ENCODE measurements at places on chromosomes 12 and 14.
A peak's percentile ranks its signal among the peaks of the same experiment; 100 is the strongest.

DNA sequence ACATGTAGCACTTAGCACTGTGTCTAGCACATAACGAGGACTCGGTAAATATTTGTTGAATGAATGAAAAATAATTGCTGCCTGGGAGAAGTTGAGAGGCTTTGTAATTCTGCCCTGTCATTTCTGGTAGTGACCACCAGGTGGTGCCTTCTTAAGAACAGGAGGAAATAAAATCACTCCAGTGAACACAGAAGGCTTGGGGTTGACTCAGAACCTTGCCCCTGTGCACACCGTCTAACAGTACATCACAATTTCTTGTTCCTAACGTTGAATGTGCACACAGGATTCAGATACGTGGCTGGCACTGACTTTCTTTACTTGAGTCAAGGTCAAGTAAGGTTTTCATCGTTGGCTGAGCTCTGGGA lies 91.8 kb downstream of the RGS6 start:
- DNase-seq, result peak; percentile 9

DNA sequence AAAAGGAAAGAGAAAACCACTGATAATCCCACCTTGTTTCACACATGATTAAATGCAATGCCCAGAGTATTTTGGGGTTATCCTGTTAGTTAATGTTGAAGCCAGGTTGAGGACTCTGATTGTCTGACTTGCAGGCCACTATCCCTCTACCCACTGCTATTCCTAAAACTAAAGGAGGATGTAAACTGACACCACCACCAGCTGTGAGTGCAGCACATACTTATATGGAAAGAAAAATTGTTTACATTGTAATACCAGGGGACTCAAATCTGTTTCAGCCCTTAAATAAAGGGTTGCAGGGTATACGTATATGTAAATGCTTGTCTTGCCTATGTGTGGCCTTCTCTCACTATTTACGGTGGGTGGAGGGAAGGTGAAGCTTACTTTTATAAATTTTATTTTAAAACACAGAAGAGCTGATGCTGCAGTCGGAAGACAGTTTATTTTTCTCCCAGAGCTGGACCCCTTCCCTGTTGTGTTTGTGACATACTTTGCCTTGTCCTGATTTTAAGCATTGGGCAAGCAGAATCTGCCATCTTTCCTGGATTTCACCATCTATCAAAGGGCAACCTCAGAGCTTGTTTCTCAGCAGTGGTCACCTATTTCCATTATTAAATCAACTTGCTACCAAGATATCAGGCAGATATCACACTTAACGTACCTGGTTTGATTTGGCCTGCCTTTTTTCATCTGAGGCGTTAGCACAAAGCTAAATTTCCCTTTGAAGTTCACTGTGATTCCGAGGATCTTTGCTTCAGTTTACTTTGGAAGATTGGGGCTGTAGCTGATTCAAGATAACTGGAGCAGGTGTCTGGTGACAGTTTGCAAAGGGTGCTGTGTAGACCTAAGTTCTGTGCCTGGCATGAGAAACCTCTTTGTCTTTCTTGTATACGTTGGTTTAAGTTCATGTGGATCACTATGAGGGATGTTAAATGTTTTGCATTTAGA lies 25.2 kb downstream of the DAAM1 start:
- no peak for DNase-seq

DNA sequence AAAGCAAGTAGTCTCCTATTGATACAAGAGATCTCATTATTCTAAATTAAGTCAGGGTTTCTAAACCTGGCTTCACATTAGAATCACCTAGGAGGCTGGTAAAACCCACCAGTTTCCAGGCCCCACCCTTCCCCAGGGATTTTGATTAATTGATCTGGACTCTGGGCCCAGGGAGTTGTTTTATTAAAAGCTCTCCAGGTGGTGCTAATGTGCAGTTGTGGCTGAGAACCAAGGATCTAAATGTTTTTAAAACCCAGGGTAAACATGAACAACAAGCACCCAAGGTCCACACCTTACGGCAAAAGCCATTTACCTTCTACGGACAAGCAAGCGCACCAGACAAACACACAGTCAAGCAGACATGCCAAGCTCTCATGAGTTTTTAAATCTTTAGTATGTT lies 73.9 kb downstream of the SLC2A13 start:
- DNase-seq, result no peak

DNA sequence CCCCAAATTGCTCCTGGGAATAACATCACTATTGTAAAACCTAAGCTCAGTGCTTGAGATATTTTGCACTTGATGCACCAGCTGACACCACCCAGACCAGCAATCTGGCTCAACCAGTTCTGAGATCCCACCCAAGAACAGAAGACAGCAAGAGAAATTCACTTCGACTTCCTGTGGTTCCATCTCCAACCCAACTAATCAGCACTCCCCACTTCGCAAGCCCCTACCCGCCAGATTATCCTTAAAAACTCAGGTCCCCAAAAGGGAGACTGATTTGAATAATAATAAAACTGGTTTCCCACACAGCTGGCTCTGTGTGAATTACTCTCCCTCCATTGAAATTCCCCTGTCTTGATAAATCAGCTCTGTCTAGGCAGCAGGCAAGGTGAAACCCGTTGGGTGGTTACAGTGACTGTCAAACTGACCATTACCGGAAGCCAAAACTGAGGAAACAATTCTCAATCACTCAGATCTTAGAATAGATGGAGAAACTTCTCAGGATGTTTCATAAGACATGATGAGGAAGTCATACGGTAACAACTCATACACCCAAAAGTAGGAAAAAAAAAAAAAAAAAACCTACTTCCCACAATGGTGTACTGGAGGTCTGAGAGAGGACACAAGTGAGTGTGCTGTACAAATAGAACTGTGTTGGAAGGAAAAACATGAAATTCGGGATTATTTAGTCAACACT lies 92.4 kb downstream of the TMTC1 start:
- DNase-seq, result no peak

DNA sequence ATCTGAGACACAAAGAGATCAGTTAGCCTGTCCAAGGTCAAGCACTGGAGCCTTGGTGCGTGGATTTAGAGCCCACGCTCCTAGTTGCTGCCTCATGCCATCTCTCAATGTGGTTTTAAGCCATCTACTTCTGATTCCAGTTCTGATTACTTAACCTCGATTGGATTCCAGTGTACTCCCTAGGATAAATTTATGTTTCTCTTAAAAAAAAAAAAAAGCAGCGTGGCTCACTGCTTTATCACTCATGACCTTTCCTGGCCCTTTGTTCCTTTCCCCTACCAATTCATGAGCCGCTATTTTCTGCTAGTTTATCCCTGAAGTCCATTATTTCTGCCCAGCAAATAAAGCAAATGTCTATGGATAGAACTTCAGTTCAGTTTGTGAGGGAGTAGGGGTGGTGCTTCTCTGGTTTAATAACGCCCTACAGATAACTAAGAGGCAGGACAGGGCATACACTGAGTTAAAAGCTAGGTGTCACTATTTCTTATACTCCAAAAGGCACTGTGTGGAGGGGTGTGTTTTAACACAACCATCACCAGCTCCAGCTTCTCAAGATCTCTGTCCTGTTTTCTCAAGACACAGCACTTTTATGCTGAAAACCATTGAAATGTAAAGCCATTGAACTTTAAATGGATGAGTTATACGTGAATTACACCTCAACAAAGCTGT lies 9.8 kb upstream of the PARP11 start:
- no peak for DNase-seq

DNA sequence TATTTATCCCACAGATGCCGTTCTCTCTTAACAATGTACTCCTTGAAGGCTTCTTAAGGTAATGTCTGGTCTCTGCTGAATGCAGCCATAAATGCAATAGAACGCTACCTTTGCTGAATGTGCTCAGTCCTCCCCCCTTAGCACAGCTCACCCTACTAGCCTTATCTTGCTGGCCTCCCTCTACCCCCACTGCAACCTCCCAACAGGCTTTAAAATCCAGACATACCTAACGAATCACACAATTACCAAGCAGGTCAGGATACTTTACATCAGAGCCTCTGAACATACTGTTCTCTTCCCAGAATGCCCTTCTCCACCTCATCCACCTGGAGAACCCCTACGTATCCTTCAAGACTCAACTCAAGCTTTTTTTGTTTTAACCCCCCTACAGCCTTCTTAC lies 51.0 kb upstream of the CRADD start:
- DNase-seq, result no peak

- no peak for DNase-seq
Observed at GRCh38 chr14:102854091-102854703, 68.3 kb upstream of the AMN start.

DNA sequence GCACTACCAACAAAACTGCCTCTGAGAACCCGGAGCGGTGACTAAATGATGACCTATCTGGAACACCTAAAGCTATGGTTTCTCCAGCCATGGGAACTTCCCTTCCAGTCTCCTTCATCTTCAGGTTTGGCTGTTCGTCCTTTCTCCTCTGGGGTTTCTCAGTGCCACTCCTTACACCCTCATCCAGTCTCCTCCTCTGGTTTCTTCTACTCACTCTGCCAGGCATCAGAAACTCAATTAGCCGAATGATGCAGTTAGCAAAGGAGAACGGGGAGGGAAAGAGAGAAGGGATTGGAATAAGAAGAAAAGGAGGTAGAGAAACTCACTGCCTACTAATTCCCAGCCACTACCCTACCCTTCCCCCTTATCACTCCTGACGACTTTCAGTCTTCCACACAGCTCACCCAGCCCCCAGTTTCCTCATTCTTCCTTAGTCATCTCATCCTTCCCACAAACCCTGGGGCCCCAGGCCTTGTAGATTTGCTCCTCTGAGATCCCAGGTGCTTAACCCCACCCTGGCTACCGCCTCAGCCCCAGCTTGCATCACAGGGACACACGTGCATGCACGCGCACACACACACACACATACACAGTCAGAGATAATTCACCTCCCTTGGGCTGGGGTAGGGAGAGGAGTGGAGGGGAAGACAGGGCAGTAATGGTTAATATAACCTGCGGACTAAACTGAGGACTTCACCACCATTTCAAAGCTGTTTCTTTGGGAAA lies 13.0 kb downstream of the FGD6 start:
- no peak for DNase-seq

DNA sequence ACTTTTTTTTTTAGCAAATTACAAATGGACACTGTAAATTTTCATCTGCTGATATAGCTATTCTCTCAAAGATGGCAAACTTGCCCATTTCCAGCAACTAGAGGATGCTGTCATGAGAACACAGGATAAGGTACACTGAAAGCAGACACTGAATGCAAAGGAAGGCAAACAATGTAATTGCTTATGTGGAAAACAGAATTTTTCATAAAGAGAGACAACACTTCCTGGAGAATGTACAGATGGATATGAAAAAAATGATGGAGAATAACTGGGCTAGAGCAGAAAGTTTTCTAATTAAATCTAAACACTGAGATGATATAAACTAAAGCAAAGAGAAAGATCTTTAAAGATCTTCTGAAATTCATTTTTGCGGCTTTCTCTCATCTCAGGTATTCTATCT lies 581 bp downstream of the CD69 start:
- no peak for DNase-seq

DNA sequence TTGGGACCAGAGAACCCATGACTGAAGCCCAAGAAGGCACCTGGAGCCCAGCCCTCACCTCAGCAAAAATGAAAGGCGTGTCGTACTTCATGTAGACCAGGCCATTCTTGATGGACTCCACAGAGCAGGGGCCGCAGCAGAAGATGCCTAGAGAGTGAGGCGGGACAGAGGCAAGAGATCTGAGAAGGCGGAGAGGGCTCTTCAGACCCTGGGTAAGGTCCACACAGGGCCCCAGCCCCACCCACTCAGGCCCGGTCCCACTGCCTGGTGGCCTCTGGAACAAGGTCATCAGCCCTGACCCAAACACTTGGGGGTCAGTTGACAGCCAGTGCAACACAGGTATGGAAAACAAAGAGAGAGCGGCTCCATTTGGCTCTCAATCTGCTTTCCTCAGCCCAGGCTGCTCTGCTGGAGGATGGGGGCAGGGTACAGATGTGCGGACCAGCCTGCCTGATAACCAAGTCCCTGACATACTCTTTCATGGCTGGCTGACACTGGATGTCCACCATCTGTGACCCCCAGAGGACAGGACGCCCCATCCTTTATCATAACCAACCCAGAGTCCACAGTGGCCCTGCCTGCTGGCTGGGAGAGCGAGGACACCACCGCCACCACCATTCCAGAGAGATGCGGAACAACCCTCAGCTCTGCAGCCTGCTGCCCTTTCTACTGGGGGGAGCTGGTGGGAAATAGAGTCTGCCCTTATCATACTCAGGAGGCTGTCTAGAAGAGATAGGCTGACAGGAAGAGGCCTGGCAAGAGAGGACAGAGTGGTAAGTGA lies 6.9 kb downstream of the TGM1 start:
- DNase-seq, result no peak

DNA sequence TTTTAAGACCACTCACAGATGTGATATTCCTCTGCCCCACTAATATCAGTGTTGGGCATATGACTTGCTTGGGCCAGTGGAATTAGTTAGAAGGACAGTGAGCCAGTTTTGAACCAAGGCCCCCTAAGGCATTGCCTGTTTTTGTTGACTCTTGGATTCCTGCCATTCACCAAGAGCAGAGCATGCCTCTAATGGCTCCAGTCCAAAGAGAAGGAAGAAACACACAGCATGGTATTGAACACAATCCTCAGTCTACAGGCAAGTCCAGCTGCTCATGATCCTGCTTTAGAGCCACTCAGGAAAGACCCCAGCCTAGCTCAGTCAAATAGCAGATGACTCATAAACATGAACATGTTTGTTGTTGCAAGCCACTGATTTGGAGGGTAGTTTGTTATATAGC lies 1201.5 kb downstream of the BCL11B start:
- no peak for DNase-seq

DNA sequence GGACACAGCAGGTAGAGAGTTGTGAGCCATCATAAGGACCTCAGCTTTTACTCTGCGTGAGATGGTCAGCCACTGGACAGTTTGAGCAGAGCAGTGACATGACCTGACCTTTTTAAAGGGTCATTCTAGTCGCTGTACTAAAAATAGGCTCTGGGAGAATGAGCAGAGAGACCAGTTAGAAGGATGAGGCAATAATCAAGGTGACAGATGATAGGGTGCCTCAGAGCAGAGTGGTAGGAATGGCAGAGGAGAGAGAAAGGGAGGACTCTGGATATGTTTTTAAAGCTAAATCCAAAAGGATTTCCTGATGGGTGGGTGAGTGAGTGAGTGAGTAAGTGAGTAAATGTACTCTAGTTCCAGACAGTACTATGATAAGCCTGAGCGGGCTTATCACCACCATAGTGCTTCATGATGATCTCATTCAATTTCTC lies 83.6 kb upstream of the ARHGAP5 start:
- no peak for DNase-seq

GRCh38 chr12:4147031-4147481 lies 126.5 kb upstream of the CCND2 start:
- no peak for DNase-seq

GRCh38 chr14:67192366-67192765 lies 3.1 kb downstream of the GARIN2 start:
- DNase-seq, result no peak

All from stimulated activated CD4-positive, alpha-beta T cell treated with anti-CD3 and anti-CD28 coated beads, Interleukin-4, amount 100 ng/mL, for 1 hour (primary cell).